Keratinocyte (primary cell): ENCODE measurements at places on chromosomes 5 and 9. TPM values are rescaled to one million over a fixed set of nuclear protein-coding genes. Genes with fewer than 3 reads are reported as not detected.
A peak's percentile ranks its signal among the peaks of the same experiment; 100 is the strongest.

The TAF11L2 gene
- polyA plus RNA-seq: not detected in 3 replicates

The LHX3 gene
- not detected in 3 replicates for polyA plus RNA-seq

The SPINK6 gene
- 25.8 to 67.7 TPM (median 35.5 TPM) in 3 replicates for polyA plus RNA-seq

- DNase-seq: no peak
Measured at GRCh38 chr9:34637356-34638137, at the start of gene SIGMAR1. Gene SIGMAR1 (minus strand): TSS chr9:34637787. CDS start chr9:34637697, 90 bp downstream.

- no peak for DNase-seq
Measured at GRCh38 chr5:159588941-159589340, 258.7 kb upstream of the IL12B start.

GRCh38 chr5:130168211-130168610 is 263.9 kb downstream of the CHSY3 start:
- no peak for DNase-seq

GRCh38 chr5:10691826-10692785 is 68.9 kb downstream of the DAP start:
- DNase-seq: no peak

The NOXA1 gene
- 0.07 to 0.33 TPM (median 0.09 TPM) in 3 replicates for polyA plus RNA-seq

The TRAF1 gene
- polyA plus RNA-seq: 0.71 to 2.5 TPM (median 1.2 TPM) in 3 replicates

DNA sequence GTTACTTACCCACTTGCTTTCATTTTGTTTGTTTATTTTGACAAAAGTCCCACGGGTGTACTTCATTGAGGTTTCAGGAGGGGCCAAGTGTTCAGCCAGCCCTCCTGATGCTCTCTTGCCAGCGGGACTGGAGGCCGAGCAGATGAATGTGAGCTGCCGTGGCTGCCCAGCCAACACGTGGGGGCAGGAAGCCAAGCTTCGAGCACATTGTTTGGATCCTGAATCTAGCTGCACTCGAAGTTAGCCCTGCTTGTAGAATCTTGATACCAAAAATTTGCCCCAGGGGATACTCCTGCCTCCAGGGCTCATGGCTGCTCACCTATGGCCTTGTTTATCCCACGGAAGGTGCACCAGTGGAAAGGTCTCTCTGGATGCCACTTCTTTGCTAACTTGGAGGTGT is 49.3 kb downstream of the RASGEF1C start:
- DNase-seq: no peak

GRCh38 chr5:88687373-88687911 is 195.5 kb downstream of the MEF2C start:
- no peak for DNase-seq

The PCDHGC3 gene
- 9.8 to 45.1 TPM (median 15.2 TPM) in 3 replicates for polyA plus RNA-seq

The CACNA1B gene
- polyA plus RNA-seq: under 0.01 to 0.01 TPM (median 0.01 TPM) in 3 replicates

GRCh38 chr5:45694255-45694814 is 1.8 kb downstream of the HCN1 start:
- no peak for DNase-seq

- DNase-seq: no peak
Measured at GRCh38 chr5:9282211-9282610, 263.7 kb downstream of the SEMA5A start.

The MEGF10 gene
- not detected in 3 replicates for polyA plus RNA-seq

DNA sequence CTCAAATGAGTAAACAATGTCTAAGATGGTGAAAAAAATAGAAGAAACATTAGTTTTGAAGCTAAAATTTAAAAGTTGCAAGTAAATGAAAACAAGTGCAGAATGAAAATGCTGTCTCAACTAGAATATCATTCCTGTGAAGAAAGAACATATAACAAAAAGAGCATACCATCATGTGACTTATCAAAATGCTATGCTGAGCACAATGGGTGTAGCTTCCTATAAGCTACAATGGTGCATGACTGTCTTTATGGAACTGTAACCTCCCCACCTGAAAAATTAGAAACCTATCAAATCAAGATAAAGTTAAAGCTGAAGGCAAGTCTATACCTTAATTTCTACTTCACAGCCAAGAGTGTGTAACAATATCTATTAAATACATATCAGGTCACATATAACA is 192.0 kb downstream of the AP3B1 start:
- no peak for DNase-seq

DNA sequence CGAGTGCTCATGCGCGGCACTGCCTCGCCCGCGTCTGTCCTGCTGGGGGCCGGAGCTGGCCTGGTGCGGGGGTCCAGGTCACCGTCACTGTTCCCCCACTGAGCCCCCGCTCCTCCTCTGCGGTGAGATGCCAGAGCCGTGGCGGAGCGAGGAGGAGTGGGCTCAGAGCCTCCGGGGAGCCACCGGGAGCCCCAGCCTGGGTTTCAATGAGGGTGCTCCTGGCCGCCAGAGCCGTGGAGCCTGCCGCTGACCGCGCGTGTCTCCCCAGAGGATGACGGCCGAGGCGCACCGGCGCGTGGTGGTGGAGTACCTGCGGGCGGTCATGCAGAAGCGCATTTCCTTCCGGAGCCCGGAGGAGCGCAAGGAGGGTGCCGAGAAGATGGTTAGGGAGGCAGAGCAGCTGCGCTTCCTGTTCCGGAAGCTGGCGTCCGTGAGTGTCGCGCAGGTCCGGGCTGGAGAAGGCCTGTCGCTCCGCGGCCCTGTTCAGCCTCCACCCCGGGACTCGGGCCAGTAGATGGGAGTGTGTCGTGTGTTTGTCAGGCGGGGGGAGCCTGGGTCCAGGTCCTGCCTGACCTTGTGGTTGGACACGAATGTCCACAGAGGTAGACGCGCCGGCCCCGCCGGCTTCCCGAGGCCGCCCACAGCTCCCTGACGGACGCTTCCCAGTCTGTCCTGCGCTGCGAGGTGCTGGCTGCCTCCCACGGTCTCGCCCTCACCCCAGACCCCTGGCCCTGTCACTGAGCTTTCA is 22.0 kb downstream of the EXOC3 start:
- no peak for DNase-seq

GRCh38 chr9:131018621-131019020 is 9.6 kb downstream of the LAMC3 start:
- no peak for DNase-seq

The FGF10 gene
- not detected in 3 replicates for polyA plus RNA-seq

DNA sequence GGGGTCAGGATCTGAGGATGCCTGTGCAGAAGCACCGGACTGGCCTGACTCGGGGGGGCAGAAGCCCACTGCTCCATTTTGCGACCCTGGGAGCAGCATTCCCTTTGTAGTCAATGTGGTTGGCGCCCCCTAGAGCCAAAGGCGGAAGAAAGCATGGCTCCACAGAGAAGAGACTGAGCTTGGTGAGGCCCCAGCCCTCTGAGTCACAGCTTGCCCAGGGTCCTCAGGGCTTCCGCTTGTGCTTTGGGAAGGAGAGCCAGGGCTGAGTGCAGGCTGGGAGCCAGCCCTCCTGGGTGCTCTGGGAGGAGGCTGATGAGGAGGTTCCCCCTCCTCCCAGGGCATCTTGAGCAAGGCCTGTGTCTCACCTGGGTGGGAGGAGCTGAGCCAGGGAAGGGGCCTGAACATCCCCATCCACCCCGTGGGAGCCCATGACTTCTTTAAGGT is 5.5 kb upstream of the AQP3 start:
- DNase-seq: peak; percentile 96

DNA sequence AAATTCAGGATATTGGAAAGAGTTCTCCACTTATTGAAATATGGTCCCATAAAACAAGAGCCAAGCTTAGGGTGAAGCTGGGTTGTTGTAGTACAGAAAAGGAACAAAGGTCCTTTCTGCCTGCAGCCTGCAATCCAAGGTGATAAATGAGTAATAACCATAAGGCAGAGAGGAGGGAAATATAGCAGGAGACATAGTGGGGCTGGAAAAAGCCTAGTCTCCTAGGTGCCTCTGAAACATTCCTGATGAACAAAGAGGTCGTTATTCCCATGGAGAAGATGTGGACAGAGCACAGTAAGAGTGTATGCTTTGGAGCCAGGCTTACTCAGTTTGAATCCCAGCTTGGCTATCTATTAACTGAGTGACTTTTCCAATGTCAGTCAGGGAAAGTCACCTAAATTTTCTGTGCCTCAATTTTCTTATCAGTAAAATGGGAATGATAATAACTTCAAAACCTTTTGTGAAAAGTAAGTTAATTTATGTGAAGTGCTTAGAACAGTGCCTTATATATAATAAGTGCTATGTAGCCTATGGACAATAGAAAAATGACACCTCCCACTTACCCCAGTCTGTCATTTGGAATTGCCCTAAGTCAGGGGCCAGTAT is 110.8 kb upstream of the GRIN3A start:
- DNase-seq: no peak

- DNase-seq: no peak
Measured at GRCh38 chr5:141762790-141763368, 80.8 kb upstream of the ARAP3 start.

The TTC23L gene
- polyA plus RNA-seq: 0.04 to 0.12 TPM in 2 of 3 replicates, not detected in the other

The NR5A1 gene
- not detected in 3 replicates for polyA plus RNA-seq

The MELK gene
- polyA plus RNA-seq: 14.0 to 45.3 TPM (median 29.2 TPM) in 3 replicates

- no peak for DNase-seq
Measured at GRCh38 chr5:121273833-121274433, 577.7 kb upstream of the FTMT start.

- DNase-seq: no peak
Measured at GRCh38 chr5:87190687-87191086, 77.0 kb upstream of the RASA1 start.

DNA sequence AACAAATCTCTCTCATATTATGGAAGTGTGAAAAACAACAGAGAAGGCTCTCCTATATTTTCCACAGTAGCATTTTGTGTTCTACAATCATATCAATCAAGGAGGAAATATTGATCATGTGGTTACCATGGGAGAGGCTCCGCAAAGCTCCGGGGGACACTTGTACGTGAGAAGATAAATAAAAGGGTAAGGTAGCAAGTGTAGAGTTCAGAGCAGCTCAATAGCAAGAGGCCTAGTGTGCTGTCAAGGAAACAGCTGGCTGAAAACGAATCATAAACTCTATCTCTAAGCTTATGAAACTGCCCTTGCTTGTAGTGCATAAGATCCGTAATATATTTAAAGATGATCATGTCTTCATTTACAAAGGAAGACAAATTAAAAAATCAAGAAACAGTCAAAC is 57.5 kb downstream of the CDH18 start:
- no peak for DNase-seq

- no peak for DNase-seq
Measured at GRCh38 chr9:8730618-8731017, 931.0 kb upstream of the DMAC1 start.

DNA sequence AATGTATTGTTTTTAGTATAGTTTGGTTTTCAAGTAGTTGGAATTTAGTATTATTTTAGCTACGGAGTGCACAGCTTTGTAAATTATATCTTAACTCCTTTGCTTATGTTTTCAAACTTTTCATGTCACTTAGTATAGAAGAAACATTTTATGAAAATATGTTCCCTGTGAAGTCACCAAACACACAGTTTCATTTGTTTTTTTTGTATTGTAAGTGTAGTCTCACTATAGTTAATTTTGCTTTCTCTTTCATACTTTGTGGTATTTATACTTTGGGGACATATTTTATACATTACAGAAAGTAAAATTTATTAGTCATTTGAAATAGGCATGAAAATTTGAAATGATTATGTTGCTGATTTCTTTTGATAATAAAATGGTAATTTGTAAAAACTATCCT is 5.0 kb downstream of the CHSY3 start:
- DNase-seq: no peak

DNA sequence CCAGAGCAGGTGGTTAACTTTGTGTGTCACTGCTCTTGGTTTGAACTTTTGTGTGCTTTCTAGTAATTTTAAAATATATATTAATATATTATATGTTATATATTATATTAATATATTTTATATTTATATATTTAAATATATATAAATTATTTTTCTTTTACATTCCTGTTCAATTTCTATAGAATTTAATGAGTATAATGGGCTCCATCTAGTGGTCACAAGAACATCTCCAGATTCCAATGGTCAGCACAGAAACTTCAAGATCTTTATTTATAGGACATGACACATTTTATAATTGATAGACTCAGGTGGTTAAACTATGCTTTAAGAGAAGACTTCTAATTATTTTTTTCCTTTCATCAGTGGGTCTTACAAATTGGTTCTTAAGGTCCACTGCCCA is 39.1 kb downstream of the COL23A1 start:
- no peak for DNase-seq

- DNase-seq: no peak
Measured at GRCh38 chr5:126680191-126680817, 79.6 kb downstream of the PHAX start.

- DNase-seq: no peak
Measured at GRCh38 chr5:43753069-43753468, 150.1 kb downstream of the NNT start.

The LIFR gene
- 1.00 to 1.1 TPM (median 1.0 TPM) in 3 replicates for polyA plus RNA-seq

GRCh38 chr9:1034271-1034670 is 15.9 kb upstream of the DMRT2 start:
- no peak for DNase-seq

DNA sequence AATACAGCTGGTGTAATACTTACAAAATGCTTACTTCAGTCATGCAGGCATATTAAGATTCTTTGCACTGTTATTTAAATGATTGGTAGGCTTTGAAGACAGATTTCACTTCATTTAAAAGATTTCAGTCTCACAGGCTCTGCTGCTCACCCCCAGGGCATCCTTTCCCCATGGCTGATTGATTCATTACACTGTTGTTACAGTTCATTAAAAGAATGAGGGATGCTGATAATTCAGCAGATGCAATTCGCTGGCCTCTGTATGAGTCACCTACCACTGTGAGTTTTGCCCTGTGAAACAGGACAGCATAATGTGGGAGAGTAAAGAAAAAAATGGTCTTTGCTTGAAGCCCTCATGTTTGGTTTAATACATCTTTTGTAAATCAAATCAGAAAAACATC is 246.9 kb downstream of the CYLC2 start:
- no peak for DNase-seq

The CDH18 gene
- 0.37 to 0.63 TPM (median 0.41 TPM) in 3 replicates for polyA plus RNA-seq
